Dorsolateral prefrontal cortex (tissue), 122 donors: ENCODE measurements at places on chromosomes 6 and 20. TPM values are rescaled to one million over a fixed set of nuclear protein-coding genes. Genes with fewer than 3 reads are reported as not detected.

GRCh38 chr20:11907621-11908020, 10.1 kb upstream of the BTBD3 start:
- DNase-seq, result no peak

The PRSS35 gene
- 0.98 TPM for total RNA-seq

- DNase-seq, result no peak
Measured at GRCh38 chr20:6489361-6490171, 277.9 kb upstream of the BMP2 start.

- no peak for DNase-seq
Measured at GRCh38 chr6:34233867-34234266, 2.8 kb upstream of the HMGA1 start.

- DNase-seq, result no peak
Measured at GRCh38 chr20:9989066-9989724, 45.6 kb upstream of the ANKEF1 start.

The MUC22 gene
- not detected for total RNA-seq
